ENCODE measurements at places on chromosomes 4 and X.

DNA sequence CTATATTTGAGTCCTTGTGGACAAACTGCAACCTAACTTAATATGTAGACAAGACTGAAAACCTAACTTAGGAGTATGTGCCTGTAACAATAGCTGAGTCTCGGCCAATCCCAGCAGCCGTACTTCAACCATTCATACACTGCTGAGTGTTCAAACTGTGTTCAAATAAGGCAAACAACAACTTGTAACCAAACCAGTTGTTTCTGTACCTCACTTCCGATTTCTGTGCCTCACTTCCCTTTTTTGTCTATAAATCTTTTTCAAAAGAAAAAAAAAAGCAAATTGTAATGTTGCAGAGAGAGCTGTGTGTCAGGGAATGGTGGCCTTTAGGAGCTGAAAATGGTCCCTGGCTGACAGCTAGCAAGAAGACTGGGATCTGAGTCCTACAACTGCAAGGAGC lies 46.0 kb downstream of the GEMIN8 start:
- DNase-seq: no peak

DNA sequence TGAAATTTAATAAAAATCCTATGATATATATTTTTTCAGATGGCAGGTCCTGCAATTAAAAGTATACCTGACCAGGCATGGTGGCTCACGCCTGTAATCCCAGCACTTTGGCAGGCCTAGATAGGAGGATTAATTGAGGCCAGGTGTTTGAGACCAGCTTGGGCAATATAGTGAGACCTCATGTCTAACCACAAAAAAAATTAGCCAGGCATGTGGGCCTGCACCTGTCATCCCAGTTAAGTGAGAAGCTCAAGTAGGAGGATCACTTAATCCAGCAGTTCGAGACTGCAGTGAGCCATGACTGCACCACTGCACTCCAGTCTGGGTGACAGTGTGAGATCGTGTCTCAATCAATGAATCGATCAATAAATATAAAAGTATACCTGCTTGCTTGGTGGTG lies 2.5 kb downstream of the OCIAD2 start:
- DNase-seq: no peak

- DNase-seq: no peak
Observed at GRCh38 chrX:44349561-44349960, 6.1 kb upstream of the EFHC2 start.

- no peak for DNase-seq
Observed at GRCh38 chrX:45198301-45198700, 2.4 kb downstream of the DIPK2B start.

GRCh38 chr4:124839786-124840390 lies 127.4 kb upstream of the ANKRD50 start:
- DNase-seq: no peak

DNA sequence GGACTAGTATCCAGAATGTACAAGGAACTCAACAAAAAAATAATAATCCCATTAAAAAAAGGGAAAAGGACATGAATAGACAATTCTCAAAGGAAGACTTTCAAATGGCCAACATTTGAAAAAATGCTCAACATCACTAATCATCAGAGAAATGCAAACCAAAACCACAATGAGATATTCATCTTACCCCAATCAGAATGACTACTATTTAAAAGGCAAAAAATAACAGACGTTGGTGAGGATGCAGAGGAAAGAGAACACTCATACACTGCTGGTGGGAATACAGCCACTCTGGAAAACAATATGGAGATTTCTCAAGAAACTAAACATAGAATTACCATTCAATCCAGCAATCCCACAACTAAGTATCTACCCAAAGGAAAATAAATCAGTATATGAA lies 133.1 kb downstream of the KDR start:
- no peak for DNase-seq

DNA sequence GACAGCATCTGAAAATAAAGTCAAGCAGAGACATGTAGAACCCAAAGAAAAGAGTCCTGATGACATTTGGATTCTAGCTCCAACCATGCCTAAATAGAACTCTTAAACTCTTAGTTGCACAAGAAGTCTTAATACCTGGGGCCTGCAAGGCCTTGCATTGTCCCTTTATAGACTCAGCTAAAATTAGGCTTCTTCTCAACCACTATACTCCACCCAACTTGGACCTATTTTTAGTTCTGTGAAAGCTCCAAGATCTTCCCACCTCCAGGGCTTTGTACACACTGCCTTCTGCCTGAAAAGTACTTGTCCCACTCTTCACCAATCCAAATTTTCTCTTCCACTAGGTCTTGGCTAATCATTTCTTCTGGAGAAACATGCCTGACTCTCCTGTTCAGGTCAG lies 36.5 kb downstream of the PLK4 start:
- DNase-seq: no peak

- DNase-seq: peak; percentile 7
Observed at GRCh38 chrX:79366556-79366872, 620 bp downstream of the ITM2A start.

- DNase-seq: no peak
Observed at GRCh38 chrX:124346877-124347241, 496 bp downstream of the SH2D1A start.

DNA sequence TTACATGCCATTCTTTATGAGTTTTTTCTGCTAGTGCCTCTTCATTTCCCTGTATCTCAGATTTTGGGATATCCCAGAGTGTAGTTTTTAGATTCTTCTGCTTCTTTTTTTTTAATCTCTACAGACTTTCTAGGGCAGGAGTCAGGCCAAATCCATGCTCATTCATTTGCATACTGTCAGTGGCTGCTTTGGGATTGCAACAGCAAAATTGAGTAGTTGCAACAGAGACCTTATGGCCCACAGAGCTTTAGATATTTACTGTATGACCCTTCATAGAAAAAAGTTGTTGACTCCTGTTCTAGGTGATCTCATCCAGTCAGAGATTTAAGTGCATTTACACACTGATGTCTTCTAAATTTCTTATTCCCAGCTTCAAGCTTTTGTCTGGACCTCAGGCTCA lies 35.3 kb downstream of the ARFIP1 start:
- DNase-seq: no peak

DNA sequence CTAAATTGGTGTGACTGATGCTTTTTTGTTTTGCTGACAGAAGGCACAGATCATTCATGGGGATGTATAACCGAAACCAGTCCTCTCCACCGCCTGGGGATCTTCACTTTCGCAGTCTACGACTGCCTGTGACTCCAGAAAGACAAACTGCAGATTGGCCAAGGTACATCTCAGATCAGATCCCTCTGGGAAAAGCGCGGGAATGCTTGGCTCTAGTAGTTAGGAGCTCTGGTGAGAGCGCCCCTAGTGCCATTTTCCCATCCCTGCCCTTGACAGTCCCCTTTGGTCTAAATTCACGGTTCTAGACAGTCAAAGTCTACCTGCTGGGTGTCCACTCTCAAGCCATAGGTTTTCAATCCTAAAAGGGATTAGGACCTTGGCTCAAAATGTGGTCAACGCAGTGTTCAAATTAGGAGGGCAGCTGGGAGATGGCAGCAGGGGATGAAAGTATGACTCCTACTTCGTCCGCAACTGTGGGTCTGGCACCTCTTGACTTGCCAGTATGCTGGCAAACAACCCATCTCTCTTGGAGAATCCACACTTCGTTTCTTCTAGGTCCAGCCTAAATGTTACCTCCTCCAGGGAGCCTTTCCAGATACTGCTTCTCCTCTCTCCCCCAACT lies 6.9 kb upstream of the HAND2 start:
- peak; percentile 72 for DNase-seq

- peak; percentile 62 for DNase-seq
Observed at GRCh38 chr4:89024051-89024675, 32.8 kb downstream of the FAM13A start.

DNA sequence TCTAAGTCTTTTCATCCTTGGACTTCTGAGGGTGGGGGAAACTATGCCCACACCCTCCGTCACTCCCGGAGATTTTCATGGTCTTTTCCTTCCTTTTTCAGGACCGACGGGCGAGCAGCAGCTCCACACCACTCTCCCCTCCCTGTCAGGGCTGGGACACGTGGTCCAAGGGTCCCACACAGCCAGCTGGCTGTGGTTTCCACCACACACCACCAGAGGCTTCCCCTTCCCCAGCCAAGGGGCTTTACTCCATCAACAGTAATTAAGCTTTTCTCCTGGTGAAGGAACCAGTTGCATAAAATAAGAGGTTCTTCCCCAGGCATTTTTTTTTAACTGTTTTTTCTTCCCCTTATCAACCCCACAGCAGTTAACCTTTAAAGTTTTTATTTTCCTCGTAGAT lies 453.9 kb downstream of the GPAT3 start:
- no peak for DNase-seq

- no peak for DNase-seq
Observed at GRCh38 chrX:124925681-124926080, 394.0 kb upstream of the TEX13C start.

- peak; percentile 71 for DNase-seq
Observed at GRCh38 chrX:103356130-103356798, at the start of gene TCEAL9. TSS of gene TCEAL9 (plus strand) at chrX:103356506. CDS start at chrX:103357685, 1,179 bp downstream.

Measured in SK-N-SH (cell line).